Caco-2 (cell line): ENCODE measurements at places on chromosomes 12 and 14. TPM values are rescaled to one million over a fixed set of nuclear protein-coding genes. Genes with fewer than 3 reads are reported as not detected.

- H3K27ac ChIP-seq, result no peak overlapping the region
- peaks cover under 1% of the 10 kb centered on the region; the same call in 1 of the 2 replicates for H3K4me1 ChIP-seq
- H3K4me3 ChIP-seq, result no peak overlapping the region
- H3K27me3 ChIP-seq, result no peaks in the 10 kb centered on the region
Observed at GRCh38 chr12:45557016-45557415, 172.5 kb upstream of the ARID2 start.

- H3K4me1 ChIP-seq, result peaks cover 7% of the 10 kb centered on the region; the same call in 1 of the 2 replicates
- no peak for DNase-seq
- no peak overlapping the region for H3K27ac ChIP-seq
- no peaks in the 10 kb centered on the region for H3K36me3 ChIP-seq
- no peaks in the 10 kb centered on the region for H3K27me3 ChIP-seq
Observed at GRCh38 chr14:22003461-22003860, 329.8 kb upstream of the OR4E1 start.

NPFF gene
- 2.4 TPM in 1 of 2 replicates, not detected in the other for total RNA-seq

- H3K4me1 ChIP-seq, result no peaks in the 10 kb centered on the region
- no peak overlapping the region for H3K27ac ChIP-seq
- H3K36me3 ChIP-seq, result no peaks in the 10 kb centered on the region
- no peak for DNase-seq
Observed at GRCh38 chr12:113914176-113914575, 51.9 kb downstream of the RBM19 start.

- no peak overlapping the region for H3K27ac ChIP-seq
- H3K4me1 ChIP-seq, result 0 out of 2 replicates have a peak, but pooled peaks cover 4% of the 10 kb centered on the region
- H3K36me3 ChIP-seq, result no peaks in the 10 kb centered on the region
- DNase-seq, result peak; percentile 76
- peaks cover 4% of the 10 kb centered on the region for H3K27me3 ChIP-seq
Observed at GRCh38 chr14:80954687-80955299, 628 bp upstream of the TSHR start.

DNA sequence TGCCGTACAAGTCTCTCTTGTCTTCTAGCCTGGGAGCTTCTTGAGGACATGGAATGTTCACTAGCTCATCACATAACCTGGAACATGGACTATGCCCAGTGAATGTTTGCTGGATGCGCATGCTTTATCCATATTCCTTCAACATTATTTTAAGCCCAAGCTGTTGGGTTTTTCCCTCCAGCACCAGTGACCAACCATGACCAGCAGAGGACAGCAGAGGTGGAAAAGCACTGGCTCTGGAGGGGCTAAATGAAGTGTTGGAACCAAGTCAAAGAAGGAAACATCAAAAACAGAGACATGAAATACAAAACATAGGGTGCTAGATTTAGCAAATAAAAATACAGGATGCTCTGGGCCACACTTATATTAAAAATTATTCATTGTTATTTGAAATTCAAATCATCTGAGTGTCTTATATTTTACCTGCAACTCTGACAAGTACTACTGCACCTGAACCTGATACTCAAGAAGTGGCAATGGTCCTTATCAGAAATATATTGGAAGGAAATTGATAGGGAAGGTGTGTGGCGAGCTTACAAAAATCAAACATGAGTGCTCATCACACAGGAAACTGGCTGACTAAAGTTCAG lies 23.1 kb upstream of the HELB start:
- H3K27ac ChIP-seq, result no peak overlapping the region
- no peaks in the 10 kb centered on the region for H3K27me3 ChIP-seq

GRCh38 chr14:53327716-53328115 lies 174.6 kb upstream of the DDHD1 start:
- no peak overlapping the region for H3K27ac ChIP-seq
- H3K4me1 ChIP-seq, result no peaks in the 10 kb centered on the region
- no peak for DNase-seq
- H3K27me3 ChIP-seq, result no peaks in the 10 kb centered on the region

GRCh38 chr12:122749569-122750332 lies 2.9 kb upstream of the DENR start:
- H3K27me3 ChIP-seq, result no peaks in the 10 kb centered on the region
- H3K27ac ChIP-seq, result peak overlapping the region; percentile 93
- DNase-seq, result peak; percentile 72
- H3K4me3 ChIP-seq, result no peak overlapping the region
- H3K36me3 ChIP-seq, result no peaks in the 10 kb centered on the region
- H3K4me1 ChIP-seq, result peaks cover 31% of the 10 kb centered on the region

LRP1-AS gene
- total RNA-seq, result not detected in 2 replicates

DNA sequence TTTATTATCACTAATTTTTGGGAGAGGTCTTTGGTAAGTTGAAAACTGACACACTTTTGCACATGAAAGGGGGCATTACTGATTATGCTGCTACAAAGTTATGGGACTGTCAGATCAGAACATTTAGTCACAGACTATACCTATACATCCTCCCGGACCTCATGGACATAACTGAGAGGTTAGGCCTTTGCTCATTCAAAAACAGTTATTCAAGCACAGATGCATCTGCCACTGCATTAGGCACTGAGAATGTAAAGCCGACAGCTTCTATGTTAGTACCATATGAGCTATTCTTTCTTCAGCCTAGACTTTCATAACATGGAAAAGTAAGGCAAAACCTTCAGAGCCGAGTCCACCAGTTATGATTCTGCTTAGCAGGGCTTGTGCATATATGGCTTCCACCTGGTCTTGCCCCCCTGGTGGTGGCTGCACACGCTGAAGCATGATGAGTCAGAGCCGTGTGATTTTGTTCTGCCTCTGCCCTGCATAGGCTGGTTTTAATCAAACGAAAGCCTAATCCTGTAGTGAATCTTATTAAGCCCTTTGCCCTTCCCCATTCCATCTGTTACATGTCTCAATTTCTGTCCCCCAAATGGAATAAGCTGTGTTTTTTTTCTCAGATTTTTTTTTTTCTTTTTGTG lies 21.8 kb upstream of the RNU6-8 start:
- H3K27me3 ChIP-seq, result no peaks in the 10 kb centered on the region
- peaks cover 36% of the 10 kb centered on the region for H3K4me1 ChIP-seq
- H3K36me3 ChIP-seq, result no peaks in the 10 kb centered on the region
- peak overlapping the region; percentile 40 for H3K27ac ChIP-seq

CCDC59 gene
- total RNA-seq, result 57.0 and 58.5 TPM in 2 replicates

DNA sequence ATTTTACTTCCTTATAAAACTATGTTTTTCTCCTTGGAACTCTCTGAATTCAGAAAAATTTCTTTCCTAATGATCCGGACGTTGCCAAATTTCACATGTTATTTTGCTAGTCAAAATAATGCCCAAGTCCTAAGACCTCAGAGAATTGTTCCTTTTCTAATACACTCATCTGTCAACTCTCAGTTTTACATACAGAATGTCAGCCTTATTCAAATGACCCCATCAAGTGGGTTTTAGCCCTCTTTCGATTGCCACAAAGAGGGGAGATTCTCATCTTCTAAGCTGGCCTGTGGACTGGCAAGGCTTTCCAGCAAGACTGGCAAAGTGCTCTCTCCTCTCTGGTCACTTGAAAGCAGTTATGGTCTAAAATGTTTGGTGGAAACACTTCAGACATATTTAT lies 99.3 kb upstream of the GPHB5 start:
- no peaks in the 10 kb centered on the region for H3K27me3 ChIP-seq
- H3K4me1 ChIP-seq, result no peaks in the 10 kb centered on the region
- no peak overlapping the region for H3K4me3 ChIP-seq
- no peaks in the 10 kb centered on the region for H3K36me3 ChIP-seq

- peak within 1 kb of the TSS; percentile 70 for H3K27ac ChIP-seq
- H3K4me3 ChIP-seq, result peak within 1 kb of the TSS; percentile 48
Observed at GRCh38 chr14:22814941-22815713, at the start of gene SLC7A7. TSS of gene SLC7A7 (minus strand) at chr14:22815435. CDS start at chr14:22813398, 2,037 bp downstream.

DNA sequence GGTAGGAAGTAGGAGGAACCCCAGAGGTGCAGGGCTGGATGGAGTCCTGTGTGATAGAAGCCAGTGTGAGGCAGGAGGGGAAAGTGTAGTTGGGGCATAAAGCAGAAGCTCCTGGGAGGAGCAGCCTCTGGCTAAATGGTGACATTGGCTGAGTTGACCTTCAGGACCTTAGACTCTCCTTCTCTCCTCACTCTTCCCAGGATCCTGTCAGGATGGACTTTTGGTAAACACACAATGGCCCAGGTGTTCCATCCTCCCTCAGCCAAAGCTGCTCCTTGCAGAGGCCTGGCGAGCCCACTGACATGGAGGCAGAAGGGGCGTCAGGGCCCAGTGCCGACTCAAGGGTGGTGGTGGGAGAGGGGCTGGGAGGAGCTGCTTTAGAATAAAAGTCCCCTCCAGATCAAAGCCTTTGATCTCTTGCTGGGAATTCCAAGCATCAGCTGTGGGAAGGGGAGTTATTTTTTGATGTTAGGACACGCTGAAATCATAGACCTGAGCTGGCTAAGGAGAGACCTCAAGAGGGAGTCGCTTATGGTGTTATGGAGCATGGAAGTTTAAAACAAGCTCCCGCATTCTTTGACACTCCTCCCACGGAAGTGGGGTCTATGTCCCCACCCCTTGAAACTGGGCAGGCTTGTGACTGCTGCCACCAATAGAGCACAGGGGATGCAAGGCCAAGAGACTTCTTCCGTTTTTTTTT lies 44.1 kb downstream of the SMIM41 start:
- H3K36me3 ChIP-seq, result no peaks in the 10 kb centered on the region
- peaks cover 15% of the 10 kb centered on the region for H3K4me1 ChIP-seq
- no peak overlapping the region for H3K27ac ChIP-seq
- H3K27me3 ChIP-seq, result no peaks in the 10 kb centered on the region

GRCh38 chr12:108196319-108196718 lies 67.2 kb downstream of the WSCD2 start:
- H3K27ac ChIP-seq, result no peak overlapping the region
- H3K36me3 ChIP-seq, result no peaks in the 10 kb centered on the region
- H3K4me3 ChIP-seq, result no peak overlapping the region
- no peaks in the 10 kb centered on the region for H3K4me1 ChIP-seq
- no peaks in the 10 kb centered on the region for H3K27me3 ChIP-seq

RAD9B gene
- 2.8 and 3.8 TPM in 2 replicates for total RNA-seq

JKAMP gene
- 24.7 and 31.0 TPM in 2 replicates for total RNA-seq

CD163L1 gene
- total RNA-seq, result 0.07 and 0.11 TPM in 2 replicates

SALL2 gene
- 10.9 and 11.0 TPM in 2 replicates for total RNA-seq

DNA sequence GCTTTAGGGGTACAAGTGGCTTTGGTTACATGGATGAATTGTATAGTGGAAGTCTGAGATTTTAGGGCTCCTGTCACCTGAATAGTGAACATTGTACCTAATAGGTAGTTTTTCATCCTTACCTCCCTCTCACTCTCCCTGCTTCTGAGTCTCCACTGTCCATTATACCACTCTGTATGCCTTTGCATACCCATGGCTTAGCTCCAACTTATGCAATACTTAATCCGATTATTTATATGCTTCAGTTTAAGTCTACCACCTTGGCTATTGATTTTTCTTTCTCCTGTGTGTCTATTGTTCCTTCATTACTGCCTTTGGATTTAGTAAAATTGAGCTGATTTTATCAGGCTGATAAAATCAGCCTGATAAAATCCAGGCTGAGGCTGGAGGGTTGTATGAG lies 30.5 kb upstream of the C12orf71 start:
- no peaks in the 10 kb centered on the region for H3K36me3 ChIP-seq
- no peak overlapping the region for H3K27ac ChIP-seq
- no peaks in the 10 kb centered on the region for H3K4me1 ChIP-seq

GRCh38 chr12:32901553-32901952 lies 5.0 kb upstream of the PKP2 start:
- H3K36me3 ChIP-seq, result no peaks in the 10 kb centered on the region
- H3K27me3 ChIP-seq, result no peaks in the 10 kb centered on the region
- DNase-seq, result no peak
- H3K4me1 ChIP-seq, result peaks cover 77% of the 10 kb centered on the region
- H3K27ac ChIP-seq, result peak overlapping the region; percentile 57
- H3K4me3 ChIP-seq, result no peak overlapping the region

- no peak overlapping the region for H3K27ac ChIP-seq
- H3K36me3 ChIP-seq, result no peaks in the 10 kb centered on the region
- peaks cover 21% of the 10 kb centered on the region for H3K4me1 ChIP-seq
- no peak overlapping the region for H3K4me3 ChIP-seq
Observed at GRCh38 chr14:64584190-64584589, 34.4 kb downstream of the PPP1R36 start.

- no peaks in the 10 kb centered on the region for H3K27me3 ChIP-seq
- no peaks in the 10 kb centered on the region for H3K4me1 ChIP-seq
- H3K4me3 ChIP-seq, result no peak overlapping the region
- H3K27ac ChIP-seq, result no peak overlapping the region
Observed at GRCh38 chr12:73514672-73515071, 1023.0 kb upstream of the ATXN7L3B start.

RHOJ gene
- not detected in 2 replicates for total RNA-seq

SPTB gene
- 1.6 and 1.7 TPM in 2 replicates for total RNA-seq

PHLDA1 gene
- 46.2 and 47.2 TPM in 2 replicates for total RNA-seq

GRCh38 chr12:74370608-74371216 lies 166.9 kb upstream of the ATXN7L3B start:
- no peaks in the 10 kb centered on the region for H3K4me1 ChIP-seq
- no peak for DNase-seq
- H3K27me3 ChIP-seq, result no peaks in the 10 kb centered on the region
- H3K4me3 ChIP-seq, result no peak overlapping the region
- no peaks in the 10 kb centered on the region for H3K36me3 ChIP-seq

GRCh38 chr12:120376009-120376408 lies 7.0 kb upstream of the MSI1 start:
- no peaks in the 10 kb centered on the region for H3K27me3 ChIP-seq
- H3K4me3 ChIP-seq, result no peak overlapping the region
- H3K27ac ChIP-seq, result no peak overlapping the region
- no peak for DNase-seq

- H3K36me3 ChIP-seq, result no peaks in the 10 kb centered on the region
- no peak overlapping the region for H3K4me3 ChIP-seq
- no peak for DNase-seq
- H3K4me1 ChIP-seq, result no peaks in the 10 kb centered on the region
- H3K27ac ChIP-seq, result no peak overlapping the region
Observed at GRCh38 chr12:42021469-42021868, 123.2 kb downstream of the GXYLT1 start.

GRCh38 chr14:65840118-65840751 lies 427.7 kb downstream of the FUT8 start:
- no peaks in the 10 kb centered on the region for H3K36me3 ChIP-seq
- DNase-seq, result no peak
- no peak overlapping the region for H3K27ac ChIP-seq
- H3K27me3 ChIP-seq, result no peaks in the 10 kb centered on the region

DNA sequence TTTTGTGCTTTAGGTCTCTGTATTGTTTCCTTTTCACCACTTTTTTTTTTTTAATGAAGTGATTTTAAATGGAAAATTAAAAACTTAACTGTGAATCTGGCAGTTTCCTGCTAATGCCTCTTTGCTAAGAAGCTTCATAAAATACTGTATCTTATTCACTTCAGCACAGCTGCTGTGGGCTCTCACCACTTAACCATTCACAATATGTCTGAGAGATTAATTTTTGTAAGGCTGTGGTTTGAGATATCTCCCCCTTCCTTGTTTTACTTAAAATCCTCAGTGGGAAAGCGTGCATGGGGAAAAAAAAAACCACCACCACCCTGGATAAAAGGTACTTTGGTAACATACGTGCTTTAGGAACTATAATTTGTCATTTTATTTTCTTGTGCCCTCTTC lies 115.9 kb downstream of the ETV6 start:
- no peak overlapping the region for H3K27ac ChIP-seq
- no peaks in the 10 kb centered on the region for H3K27me3 ChIP-seq
- H3K36me3 ChIP-seq, result no peaks in the 10 kb centered on the region
- H3K4me3 ChIP-seq, result no peak overlapping the region
- peaks cover 25% of the 10 kb centered on the region for H3K4me1 ChIP-seq

RERGL gene
- total RNA-seq, result not detected in 2 replicates
